ENCODE measurements at places on chromosomes 12 and 14.

- DNase-seq, result no peak
Measured at GRCh38 chr14:104210817-104211195, 72.4 kb downstream of the KIF26A start.

DNA sequence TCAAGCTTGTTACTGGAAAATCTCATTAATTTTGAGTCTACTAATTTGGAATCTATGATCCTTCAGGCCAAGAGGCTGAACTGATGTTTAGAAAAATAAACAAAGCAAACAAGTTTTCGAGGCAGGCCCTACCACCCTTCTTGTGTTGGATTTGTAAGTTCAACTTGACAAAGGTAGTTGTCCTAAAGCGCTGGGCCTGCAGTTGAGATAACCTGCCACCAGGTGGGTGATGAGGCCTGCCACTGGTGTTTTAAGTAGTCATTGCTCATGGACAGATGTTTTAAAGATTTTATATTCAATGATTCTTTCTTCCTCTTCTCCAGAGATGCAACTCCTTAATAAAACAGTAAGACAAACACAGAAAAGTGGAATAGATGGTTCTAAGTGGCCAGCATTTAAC lies 19.4 kb downstream of the ACVRL1 start:
- DNase-seq, result no peak

- DNase-seq, result no peak
Measured at GRCh38 chr12:53004178-53004577, 2.1 kb upstream of the EIF4B start.

GRCh38 chr12:125202421-125202820 lies 137.2 kb downstream of the AACS start:
- no peak for DNase-seq

- no peak for DNase-seq
Measured at GRCh38 chr14:44970907-44971306, 8.9 kb downstream of the TOGARAM1 start.

- DNase-seq, result no peak
Measured at GRCh38 chr12:27463511-27464219, 17.1 kb downstream of the SMCO2 start.

DNA sequence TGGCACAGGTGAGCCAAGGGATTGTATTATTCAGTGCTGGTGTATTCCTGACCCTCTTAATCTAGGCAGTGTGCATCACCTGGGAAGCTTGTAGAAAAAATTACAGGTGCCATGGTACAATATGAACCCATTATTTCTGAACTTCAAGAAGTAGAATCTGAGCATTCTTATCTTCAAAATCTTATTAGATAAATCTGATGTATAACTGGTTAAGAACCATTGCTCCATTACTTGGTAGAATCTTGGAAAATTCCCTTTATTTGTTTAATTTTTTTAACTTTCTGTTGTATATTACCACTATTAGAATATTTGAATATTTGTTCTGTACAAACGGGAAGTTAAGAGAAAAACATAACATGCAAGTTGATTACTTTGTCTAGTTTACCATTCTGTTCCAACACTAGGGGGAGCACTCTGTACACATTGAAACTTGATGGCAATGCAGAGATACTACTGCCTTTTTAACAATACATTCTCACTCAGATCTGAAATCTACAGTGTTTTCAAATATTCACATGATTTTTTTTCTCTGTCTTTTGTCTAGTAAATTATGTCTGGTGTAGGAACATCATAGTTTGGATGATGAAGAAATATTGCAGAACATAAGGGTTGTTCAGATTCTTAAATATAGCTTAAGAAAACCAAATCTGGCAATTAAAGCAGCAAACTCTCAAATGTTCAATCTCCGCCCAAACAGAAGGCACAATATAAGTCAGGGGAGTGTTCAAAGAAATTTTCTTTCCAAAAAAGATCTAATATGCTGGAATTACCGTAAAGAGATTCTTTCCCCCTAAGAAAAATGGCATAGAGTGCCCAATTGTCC lies 196.6 kb downstream of the PCNX1 start:
- DNase-seq, result no peak

DNA sequence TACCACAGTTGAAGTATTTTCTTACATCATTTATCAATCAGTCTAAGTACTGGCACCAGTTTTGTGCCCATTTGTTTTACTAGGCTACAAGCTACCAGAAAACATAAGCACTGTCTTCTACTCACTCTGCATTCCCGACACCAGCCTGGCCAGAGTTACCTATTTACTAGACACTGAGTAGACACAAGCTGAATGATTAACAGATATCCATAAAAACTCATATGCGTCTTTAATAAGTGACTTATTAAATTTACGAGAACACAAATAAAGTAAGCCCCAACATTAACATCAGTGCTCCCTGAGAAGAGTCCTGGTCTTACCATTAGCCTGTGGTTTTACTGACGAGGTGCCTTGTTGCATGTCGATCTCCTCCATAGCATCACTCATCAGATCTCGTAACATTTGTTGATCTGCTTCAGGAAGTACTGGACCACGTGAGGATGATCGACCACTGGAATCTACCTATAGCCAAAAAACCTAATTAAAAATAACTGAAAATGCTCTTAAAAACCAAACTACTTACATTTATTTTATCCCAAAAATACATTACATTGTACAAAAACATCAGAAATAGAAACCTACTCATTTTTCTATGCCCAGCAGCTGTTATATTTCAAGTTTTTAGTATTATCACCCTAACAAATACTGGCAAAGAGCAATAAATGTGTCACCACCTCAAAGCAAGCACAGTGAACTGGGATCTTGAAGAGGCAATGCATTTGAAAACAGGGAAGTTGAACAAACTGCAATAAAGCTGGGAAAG lies 53.3 kb downstream of the BDKRB1 start:
- no peak for DNase-seq

GRCh38 chr14:29043737-29044136 lies 277.1 kb downstream of the FOXG1 start:
- no peak for DNase-seq

GRCh38 chr12:70806827-70807226 lies 113.7 kb downstream of the PTPRR start:
- no peak for DNase-seq

DNA sequence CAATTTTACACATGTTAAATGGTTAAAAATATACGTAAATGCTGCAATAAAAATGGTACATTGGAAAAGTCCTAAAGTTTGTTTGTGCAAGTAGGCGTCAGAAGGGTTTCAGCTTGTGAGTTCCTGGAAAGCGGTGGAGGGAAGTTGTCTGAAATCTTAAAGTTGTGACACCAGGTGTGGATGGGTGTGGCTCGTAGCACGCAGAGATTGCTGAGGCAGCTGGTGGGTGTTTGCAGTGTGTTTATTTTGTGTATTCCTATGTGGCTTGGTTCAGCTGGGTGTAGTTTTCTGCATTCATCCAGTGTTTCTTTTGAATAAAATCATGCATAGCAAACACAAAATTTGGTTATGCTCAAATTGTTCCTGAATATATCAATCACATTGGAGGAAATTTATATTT lies 136.8 kb upstream of the TBX3 start:
- DNase-seq, result no peak

Measured in stimulated activated CD4-positive, alpha-beta T cell treated with anti-CD3 and anti-CD28 coated beads, TNF-alpha, amount 100 ng/mL, for 4 hours (primary cell).